ENCODE measurements at places on chromosomes 13 and 19. TPM values are rescaled to one million over a fixed set of nuclear protein-coding genes. Genes with fewer than 3 reads are reported as not detected.

DNA sequence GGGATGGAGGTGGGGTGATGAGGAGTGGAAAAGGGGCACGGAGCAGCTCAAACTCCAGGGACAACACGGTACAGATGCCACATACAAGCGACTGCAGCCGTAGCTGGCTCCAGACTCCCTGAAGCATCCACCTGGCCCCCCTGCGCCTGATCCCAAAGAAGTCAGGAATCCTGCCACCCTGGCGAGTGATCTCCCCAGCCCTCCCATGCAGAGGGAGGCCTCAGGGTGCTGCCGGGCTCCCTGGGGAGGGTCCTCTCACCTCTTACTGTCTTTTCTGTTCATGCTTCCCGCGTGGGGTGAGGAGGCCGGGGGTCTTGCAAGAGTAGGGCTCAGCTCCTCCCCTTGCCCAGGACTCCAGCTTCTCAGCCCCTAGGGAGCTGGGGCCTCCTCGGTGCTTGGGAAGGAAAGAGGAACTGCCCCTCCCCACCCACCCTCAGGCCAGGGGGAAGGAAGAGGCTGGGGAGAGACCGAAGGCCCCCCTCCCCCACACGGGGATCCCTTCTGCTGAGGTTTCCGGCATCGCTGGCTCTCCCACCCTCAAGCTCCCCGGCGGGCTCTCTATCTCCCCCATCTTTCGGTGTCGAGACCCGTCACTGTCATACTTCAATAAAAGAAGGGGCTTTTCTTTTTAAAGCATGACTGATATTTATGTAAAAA, at the start of gene RASGRP4:
TSS of gene RASGRP4 (minus strand) at position 410 of the 657 bp plus-strand sequence. CDS start at position 282, 128 bp downstream.
- no peaks in the 10 kb centered on the region for H3K27me3 ChIP-seq
- H3K4me3 ChIP-seq, result no peak within 1 kb of the TSS
- no peak for DNase-seq
- no peaks in the 10 kb centered on the region for H3K36me3 ChIP-seq

GRCh38 chr13:42136518-42136917, 88.1 kb downstream of the DGKH start:
- no peak overlapping the region for H3K27ac ChIP-seq
- H3K4me1 ChIP-seq, result no peaks in the 10 kb centered on the region
- H3K27me3 ChIP-seq, result no peaks in the 10 kb centered on the region
- no peak overlapping the region for H3K4me3 ChIP-seq
- no peaks in the 10 kb centered on the region for H3K36me3 ChIP-seq
- DNase-seq, result no peak

Gene CGB3
- 1.1 TPM for total RNA-seq

Gene MCF2L
- total RNA-seq, result 16.7 TPM

- H3K4me1 ChIP-seq, result no peaks in the 10 kb centered on the region
- no peak overlapping the region for H3K27ac ChIP-seq
- no peaks in the 10 kb centered on the region for H3K27me3 ChIP-seq
- DNase-seq, result peak; percentile 61
- no peaks in the 10 kb centered on the region for H3K36me3 ChIP-seq
Measured at GRCh38 chr13:78241278-78241919, 322.8 kb upstream of the EDNRB start.

DNA sequence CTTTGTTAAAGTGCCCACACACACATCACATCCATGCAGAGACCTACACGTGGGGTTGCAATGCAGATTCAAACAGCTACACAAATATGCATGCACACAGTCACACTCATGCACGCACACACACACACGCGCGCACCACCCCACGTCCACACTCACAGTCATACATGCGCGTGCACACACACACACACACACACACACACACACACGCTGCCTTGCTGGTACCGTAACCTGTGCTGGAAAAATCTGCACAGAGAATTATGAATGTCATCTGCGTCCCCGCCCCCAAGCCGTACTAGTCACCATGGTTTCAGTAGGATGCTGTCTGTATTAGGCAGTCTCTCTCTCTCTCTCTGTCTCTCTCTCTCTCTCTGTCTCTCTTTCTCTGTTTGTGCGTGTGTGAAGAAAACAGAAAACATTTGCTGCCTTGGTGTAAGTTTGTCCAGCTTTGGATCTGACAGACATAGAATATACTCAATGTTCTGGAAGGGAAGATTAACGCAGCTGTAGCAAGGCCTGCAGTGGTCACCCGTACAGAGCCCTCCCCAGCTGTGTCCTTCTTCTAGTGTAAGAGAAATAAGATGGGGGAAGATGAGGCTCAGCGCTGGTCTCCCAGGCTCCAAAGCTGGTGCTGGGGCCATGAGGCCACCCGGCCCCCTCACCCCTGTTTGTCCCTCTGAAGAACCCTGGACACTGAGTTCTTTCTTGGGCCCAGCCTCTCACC, 26.4 kb upstream of the DPP9 start:
- H3K36me3 ChIP-seq, result no peaks in the 10 kb centered on the region
- H3K4me1 ChIP-seq, result no peaks in the 10 kb centered on the region
- DNase-seq, result no peak
- H3K4me3 ChIP-seq, result no peak overlapping the region
- H3K27ac ChIP-seq, result no peak overlapping the region
- no peaks in the 10 kb centered on the region for H3K27me3 ChIP-seq

DNA sequence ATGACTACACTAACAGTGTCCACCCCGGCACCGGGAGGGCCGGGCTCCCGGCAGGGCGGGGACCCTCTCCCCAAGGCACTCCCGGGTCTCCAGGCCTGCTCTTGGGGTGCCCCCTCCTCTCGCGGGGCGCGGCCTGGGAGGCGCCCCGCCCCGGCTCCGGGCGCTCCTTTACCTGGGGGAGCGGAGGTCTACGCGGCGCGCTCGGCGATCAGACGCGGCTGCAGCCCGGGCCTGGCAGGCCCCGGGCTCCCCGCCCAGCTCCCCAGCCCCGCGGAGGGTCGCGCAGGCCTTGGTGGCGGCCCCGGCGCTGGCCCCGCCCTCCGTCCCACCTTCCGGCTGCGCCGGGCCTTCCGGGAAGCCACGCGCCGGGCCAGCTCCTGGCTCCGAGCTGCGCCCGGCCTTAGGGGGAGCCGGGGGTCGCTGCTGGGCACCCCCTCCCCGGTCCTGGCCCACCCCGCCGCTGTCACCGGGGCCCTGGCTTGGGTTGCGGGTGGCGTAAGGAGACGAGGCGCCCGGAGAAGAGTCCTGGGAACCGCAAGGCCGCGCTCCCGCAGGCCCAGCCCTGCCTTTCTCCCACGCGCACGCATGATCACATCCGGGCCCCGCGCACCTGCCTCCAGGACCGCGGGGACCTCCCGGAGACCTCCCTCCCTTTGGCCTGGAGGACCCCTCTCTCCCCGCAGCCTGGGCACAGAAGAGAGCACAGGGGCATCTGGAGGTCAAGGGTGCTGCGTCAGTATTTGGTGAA, at the start of gene C19orf12:
TSS of gene C19orf12 (minus strand) at position 309 of the 748 bp plus-strand sequence. CDS start 6,848 bp downstream, outside the sequence.
- H3K36me3 ChIP-seq, result no peaks in the 10 kb centered on the region
- peak within 1 kb of the TSS; percentile 71 for H3K4me3 ChIP-seq
- peak; percentile 88 for DNase-seq
- peaks cover 20% of the 10 kb centered on the region for H3K4me1 ChIP-seq
- peak within 1 kb of the TSS; percentile 95 for H3K27ac ChIP-seq

Measured in hepatocyte (in vitro differentiated cells).